ENCODE measurements at places on chromosomes 16 and 17.

GRCh38 chr16:87834005-87834667 lies 35.2 kb downstream of the SLC7A5 start:
- DNase-seq: no peak

DNA sequence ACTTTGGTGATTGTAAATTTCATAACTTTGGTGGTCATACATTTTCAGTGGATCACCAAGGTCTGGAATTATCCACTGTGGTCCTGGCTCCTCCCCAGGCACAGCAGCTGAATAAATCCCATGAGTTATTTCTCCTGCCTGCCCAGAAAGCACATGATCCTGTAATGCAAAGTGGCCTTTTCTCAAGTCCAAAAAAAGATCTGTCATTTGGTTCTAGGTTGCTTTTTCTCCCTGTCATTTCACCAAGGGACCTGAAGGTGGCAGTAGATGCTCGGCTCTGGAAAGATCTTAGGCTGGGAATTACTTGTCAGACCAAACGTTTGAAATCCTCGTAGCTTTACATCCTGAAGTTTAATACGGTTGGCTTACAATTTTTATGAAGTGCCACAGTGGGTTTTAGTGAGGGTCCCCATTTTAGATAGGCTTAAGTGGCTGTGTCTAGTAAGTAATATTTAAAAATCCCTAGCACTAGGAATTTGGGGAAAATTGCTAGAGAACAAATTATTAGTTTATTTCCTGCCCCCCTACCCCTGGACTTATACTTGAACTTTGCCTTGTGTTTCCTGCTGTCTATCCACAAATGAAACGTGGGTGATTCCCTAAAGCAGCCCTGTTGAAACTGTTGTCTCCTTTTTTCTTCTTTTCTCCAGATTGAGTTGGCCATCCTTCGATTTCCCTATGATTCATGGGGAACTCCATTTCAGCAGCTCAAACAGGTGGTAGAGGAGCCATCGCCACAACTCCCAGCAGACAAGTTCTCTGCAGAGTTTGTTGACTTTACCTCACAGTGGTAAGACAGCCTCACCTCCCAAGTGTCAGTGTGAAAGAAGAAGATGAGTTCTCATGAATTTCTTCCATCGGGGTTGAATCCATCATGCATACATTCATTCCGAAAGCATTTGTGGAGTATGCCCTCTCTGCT lies 111.7 kb downstream of the MAP2K6 start:
- no peak for DNase-seq

DNA sequence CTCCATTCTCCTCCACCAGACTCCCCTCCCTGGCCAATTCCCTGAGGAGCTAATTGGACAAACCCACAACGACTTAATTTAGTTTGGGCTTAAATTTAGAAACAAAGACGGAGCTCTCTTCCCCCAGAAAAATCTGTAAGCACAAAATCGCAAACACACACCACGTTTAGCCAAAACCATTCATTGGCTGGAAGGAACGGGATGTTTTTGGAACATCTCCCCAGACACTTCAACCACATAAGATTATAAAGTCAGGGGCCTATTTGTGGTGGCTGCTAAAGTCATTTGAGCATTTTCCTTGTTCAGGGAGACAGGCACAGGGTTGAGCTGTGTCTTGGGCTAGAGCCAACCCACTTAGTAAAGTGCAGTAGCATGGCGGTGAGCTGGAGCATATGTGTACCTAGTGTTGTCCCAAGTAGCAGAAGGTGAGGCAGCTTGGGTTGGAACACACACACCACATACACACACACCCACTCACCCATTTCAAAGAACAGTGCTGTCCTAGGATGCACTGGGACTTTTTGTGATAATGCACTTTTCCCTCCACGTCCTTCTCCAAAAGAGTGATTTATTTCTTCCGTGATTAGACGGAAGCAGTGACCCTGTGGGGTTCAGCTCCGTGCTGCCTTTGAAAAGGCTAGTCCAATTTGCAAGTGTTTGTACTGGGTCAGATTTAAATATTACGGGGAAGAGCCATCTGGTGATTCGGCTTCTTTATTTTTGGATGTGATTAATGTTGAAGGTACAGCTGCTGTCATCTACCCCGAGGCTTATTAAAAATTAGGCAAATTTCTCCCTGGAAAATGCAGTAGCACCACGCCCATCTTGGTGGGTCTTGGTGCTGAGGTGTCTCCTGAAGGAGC lies 32.2 kb downstream of the ELAC2 start:
- DNase-seq: no peak

- DNase-seq: no peak
These were observed 88.2 kb downstream of the XYLT1 start for GRCh38 chr16:17382514-17382913.

DNA sequence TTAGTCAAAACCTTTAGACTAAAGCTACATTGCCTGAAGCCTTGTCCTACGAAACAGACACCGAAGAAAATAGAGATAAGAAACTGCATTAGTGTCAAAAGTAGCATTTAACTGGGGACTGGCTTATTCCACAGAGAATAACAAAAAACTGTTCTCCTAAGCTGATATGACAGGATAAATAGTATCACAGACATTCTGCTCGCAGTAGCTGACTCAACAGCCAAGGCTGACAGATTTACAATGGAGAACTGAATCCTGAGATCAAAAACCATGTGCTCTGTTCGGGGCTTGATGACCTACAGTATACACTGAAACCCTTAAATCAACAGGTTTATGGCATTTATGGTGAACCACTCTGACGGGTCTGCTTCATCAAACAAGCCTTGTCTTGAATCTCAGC lies 25.5 kb downstream of the ADAMTS18 start:
- no peak for DNase-seq

GRCh38 chr17:33560165-33560564 lies 267.1 kb upstream of the ASIC2 start:
- DNase-seq: no peak

- DNase-seq: no peak
These were observed 86.3 kb upstream of the GOT2 start for GRCh38 chr16:58820411-58820810.

Measured in AG09309 (cell line).